ENCODE measurements at places on chromosomes 2 and 18.

DNA sequence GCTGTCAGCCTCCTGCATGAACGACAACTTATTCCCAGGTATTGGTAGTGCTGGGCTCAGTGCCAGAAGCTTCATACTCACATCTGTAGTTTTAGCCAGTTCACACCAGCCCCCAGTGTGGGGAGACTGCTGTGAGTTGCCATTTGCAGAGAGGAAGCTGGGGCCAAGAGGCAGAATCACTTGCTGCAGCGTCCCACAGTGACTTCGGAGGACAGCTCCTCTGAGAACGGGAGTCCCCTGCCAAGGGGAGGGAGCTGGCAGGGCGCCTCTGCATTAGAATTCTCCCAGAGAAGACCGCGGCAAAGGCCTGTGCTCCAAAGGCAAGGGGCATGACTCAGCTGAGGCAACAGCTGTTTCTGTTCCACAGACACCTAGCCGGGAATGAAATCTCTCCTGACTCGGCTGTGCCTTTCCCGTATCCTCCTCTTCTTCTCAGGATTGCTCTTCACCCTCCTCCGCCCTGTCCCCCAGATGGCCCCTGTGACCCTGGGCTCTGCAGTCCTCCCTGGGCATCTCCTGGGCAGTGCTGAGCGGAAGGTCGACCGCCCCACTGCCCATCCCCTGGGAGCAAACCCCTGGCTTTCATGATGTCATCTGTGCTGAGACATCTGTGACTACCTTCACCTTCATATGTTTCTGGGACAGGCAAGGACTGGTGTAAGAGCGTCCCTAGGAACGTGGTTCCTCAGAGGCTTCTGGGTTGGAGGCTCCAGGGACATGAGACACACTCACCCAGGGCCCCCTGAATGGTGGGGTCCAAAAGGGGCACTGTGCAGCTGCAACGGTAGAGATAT, 18.0 kb downstream of the MAL start:
- H3K27ac ChIP-seq: peak overlapping the region; percentile 44
- H3K4me3 ChIP-seq: no peak overlapping the region
- H3K36me3 ChIP-seq: peaks cover 53% of the 10 kb centered on the region
- no peak for DNase-seq

GRCh38 chr2:148542614-148543013, 101.9 kb upstream of the EPC2 start:
- H3K4me3 ChIP-seq: no peak overlapping the region
- H3K36me3 ChIP-seq: peaks cover 8% of the 10 kb centered on the region
- no peaks in the 10 kb centered on the region for H3K27me3 ChIP-seq

DNA sequence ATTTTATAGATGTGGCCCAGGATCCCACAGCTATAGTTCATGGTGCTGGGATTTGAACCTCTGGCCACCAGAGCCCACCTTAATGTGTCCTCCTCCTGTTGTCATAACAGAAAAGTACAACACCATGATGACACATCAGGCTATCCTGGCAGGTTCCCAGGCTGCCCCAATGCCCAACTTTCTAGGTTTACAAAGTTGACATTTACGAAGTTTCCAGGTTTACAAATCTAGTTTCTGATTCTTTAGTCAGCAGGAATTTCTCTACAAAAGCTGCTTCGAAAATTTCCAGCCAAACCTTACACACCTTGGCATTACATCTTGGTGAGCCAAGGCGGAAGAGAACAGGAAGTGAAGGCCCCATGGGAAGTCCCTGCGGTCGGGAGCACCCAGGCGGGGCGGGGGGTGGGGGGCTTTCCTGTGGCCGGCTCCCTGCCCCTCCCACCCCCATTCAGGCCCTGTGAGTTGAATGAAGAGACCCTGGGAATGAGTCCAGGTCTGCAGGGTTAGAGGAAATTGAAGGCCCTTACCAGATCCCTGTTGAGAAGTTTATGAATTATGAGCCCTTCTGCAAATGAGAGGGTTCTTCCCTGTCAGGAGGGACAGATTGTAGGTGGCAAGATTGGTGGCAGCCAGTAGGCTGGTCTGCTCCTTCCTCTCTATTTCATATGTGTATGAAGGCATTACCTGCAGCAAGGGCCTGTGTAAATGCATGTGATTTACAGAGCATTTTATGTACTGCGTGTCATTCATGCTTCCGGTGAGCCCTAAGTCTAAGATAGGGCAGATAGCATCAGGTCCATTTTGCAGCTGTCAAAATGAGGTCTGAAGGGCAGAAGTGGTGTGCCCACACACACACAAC, 11.1 kb upstream of the IL1RN start:
- peaks cover 9% of the 10 kb centered on the region for H3K27me3 ChIP-seq
- H3K4me1 ChIP-seq: peaks cover 17% of the 10 kb centered on the region
- H3K4me3 ChIP-seq: no peak overlapping the region
- no peak for DNase-seq
- no peaks in the 10 kb centered on the region for H3K36me3 ChIP-seq
- H3K27ac ChIP-seq: peak overlapping the region; percentile 72

GRCh38 chr2:128841803-128842202, 523.1 kb upstream of the HS6ST1 start:
- no peak overlapping the region for H3K27ac ChIP-seq
- no peaks in the 10 kb centered on the region for H3K4me1 ChIP-seq
- H3K4me3 ChIP-seq: no peak overlapping the region
- no peak for DNase-seq

GRCh38 chr2:191349990-191350389, 104.8 kb downstream of the MYO1B start:
- no peaks in the 10 kb centered on the region for H3K36me3 ChIP-seq
- DNase-seq: no peak
- no peak overlapping the region for H3K27ac ChIP-seq
- H3K4me1 ChIP-seq: peaks cover 2% of the 10 kb centered on the region

GRCh38 chr2:68487773-68488355, 20.5 kb downstream of the APLF start:
- peaks cover 3% of the 10 kb centered on the region for H3K4me1 ChIP-seq
- no peaks in the 10 kb centered on the region for H3K36me3 ChIP-seq
- H3K27ac ChIP-seq: no peak overlapping the region
- no peak overlapping the region for H3K4me3 ChIP-seq
- DNase-seq: no peak

DNA sequence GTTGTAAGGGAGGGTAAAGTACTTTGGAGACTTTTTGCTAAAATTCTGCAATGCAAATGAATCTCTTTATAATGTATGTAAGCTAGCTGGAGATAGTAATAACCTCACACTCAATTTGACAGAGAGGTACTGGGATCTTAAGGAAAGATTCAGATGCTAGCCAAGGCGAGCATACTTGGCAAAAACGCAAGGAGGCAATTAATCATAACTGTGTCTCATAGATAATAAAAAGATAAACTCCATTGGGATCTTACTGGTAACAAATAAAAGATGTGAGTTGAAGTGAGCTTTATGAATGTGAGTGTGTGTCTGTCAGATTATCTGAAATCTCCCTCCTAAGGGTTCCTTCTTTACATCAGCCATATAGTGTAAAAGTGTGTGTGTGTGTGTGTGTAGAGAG, 533.0 kb downstream of the TMX3 start:
- no peak for DNase-seq
- no peaks in the 10 kb centered on the region for H3K4me1 ChIP-seq
- no peaks in the 10 kb centered on the region for H3K27me3 ChIP-seq
- no peaks in the 10 kb centered on the region for H3K36me3 ChIP-seq
- H3K27ac ChIP-seq: no peak overlapping the region

GRCh38 chr2:65714866-65715265, 282.5 kb upstream of the SPRED2 start:
- H3K27me3 ChIP-seq: no peaks in the 10 kb centered on the region
- no peaks in the 10 kb centered on the region for H3K36me3 ChIP-seq
- H3K27ac ChIP-seq: no peak overlapping the region
- no peak for DNase-seq

GRCh38 chr2:48126162-48126561, 219.9 kb upstream of the FBXO11 start:
- H3K27ac ChIP-seq: no peak overlapping the region
- DNase-seq: no peak

GRCh38 chr18:24878289-24878688, 417.9 kb downstream of the HRH4 start:
- no peaks in the 10 kb centered on the region for H3K4me1 ChIP-seq
- H3K36me3 ChIP-seq: no peaks in the 10 kb centered on the region
- no peak overlapping the region for H3K27ac ChIP-seq
- DNase-seq: no peak
- H3K4me3 ChIP-seq: no peak overlapping the region

DNA sequence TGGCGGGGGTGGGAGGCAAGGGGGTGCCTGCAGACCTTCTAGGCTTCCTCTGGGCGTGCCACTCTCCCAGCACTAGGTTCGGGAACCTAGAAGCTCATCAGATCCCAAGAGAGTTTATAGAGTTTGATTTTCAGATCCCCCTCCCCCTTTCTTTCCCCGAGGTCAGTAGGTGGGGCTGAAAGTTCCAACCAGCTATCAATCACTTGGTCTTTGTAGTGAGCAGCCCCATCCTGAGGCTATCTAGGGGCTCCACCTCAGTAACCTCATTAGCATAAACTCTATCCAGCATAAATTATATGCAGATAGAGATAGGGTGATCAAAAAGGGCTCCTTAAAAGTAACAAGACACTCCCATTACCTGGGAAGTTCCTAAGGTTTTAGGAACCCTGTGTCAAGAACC, 32.8 kb downstream of the ERLEC1 start:
- no peak overlapping the region for H3K4me3 ChIP-seq
- no peak overlapping the region for H3K27ac ChIP-seq
- no peaks in the 10 kb centered on the region for H3K4me1 ChIP-seq
- no peak for DNase-seq

GRCh38 chr2:242075168-242075567, 205.6 kb downstream of the RTP5 start:
- no peak for DNase-seq
- no peaks in the 10 kb centered on the region for H3K4me1 ChIP-seq
- no peak overlapping the region for H3K4me3 ChIP-seq
- no peaks in the 10 kb centered on the region for H3K36me3 ChIP-seq

GRCh38 chr18:76476665-76477561, 18.1 kb downstream of the ZNF516 start:
- peak overlapping the region; percentile 26 for H3K4me3 ChIP-seq
- DNase-seq: no peak
- peaks cover 19% of the 10 kb centered on the region for H3K27me3 ChIP-seq
- no peaks in the 10 kb centered on the region for H3K36me3 ChIP-seq
- peaks cover 14% of the 10 kb centered on the region for H3K4me1 ChIP-seq

GRCh38 chr2:148781544-148781943, 93.5 kb upstream of the KIF5C start:
- DNase-seq: no peak
- no peaks in the 10 kb centered on the region for H3K27me3 ChIP-seq
- no peak overlapping the region for H3K27ac ChIP-seq
- peaks cover 38% of the 10 kb centered on the region for H3K36me3 ChIP-seq

GRCh38 chr18:55529581-55529980, 58.4 kb downstream of the TCF4 start:
- DNase-seq: no peak
- no peaks in the 10 kb centered on the region for H3K27me3 ChIP-seq
- no peak overlapping the region for H3K4me3 ChIP-seq
- no peak overlapping the region for H3K27ac ChIP-seq
- no peaks in the 10 kb centered on the region for H3K4me1 ChIP-seq

DNA sequence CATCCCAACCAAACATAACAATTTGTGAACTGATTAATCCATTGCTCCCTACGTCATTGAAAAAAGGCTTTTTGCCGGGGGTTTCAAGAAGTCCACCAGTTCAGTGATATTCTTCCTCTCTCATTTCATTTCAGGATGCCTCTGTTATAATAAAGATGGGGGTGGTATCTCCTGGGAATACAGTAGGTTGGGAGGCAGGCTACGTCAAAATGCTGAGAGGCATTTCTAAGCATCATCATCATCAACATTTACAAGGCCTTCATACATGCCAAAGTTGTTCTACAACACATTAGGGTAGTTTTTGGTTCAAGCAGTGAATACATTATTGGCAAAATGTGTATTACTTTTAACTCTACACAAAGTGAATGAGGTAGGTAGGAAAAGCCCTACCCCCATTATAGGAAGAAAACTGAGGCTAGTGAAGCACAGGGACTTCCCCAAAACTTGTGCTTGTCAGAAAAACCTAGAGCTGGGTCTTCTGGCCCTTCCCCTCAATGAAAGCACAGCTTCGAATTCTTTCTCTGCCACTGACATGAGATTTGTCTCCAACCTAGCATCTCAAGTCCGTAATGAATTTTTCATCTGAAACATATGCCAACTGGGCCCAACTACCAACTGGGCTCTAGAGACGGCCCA, 11.3 kb downstream of the OSR1 start:
- no peak for DNase-seq
- peaks cover 24% of the 10 kb centered on the region for H3K27me3 ChIP-seq
- H3K4me1 ChIP-seq: peaks cover 21% of the 10 kb centered on the region
- H3K27ac ChIP-seq: peak overlapping the region; percentile 99
- H3K36me3 ChIP-seq: peaks cover 2% of the 10 kb centered on the region

GRCh38 chr2:7860693-7861092, 821.2 kb upstream of the ID2 start:
- H3K27ac ChIP-seq: no peak overlapping the region
- H3K4me3 ChIP-seq: no peak overlapping the region
- no peaks in the 10 kb centered on the region for H3K27me3 ChIP-seq
- no peaks in the 10 kb centered on the region for H3K36me3 ChIP-seq

DNA sequence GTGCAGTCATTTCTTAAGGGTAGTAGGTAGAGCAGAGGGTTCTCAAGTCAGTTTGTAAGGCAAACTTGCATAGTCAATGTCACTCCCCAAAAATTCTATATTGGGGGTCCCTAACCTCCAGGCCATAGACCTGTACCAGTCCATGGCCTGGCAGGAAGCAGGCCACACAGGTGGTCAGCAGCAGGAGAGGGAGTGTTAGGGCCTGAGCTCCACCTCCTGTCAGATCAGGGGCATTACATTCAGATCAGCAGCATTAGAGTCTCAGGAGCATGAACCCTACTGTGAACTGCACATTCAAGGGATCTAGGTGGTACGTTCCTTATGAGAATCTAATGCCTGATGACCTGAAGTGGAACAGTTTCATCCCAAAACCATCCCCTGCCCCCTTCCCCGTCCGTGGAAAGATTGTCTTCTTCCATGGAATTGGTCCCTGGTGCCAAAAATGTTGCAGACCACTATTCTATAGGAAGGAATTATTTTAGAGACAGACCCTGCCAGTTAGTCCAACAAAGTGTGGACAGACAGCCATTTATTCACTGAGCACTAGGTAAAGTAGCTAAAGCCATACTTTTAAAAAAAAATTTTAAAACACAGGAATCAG, 6.7 kb downstream of the COA5 start:
- DNase-seq: peak; percentile 47
- peaks cover 43% of the 10 kb centered on the region for H3K36me3 ChIP-seq
- H3K27me3 ChIP-seq: no peaks in the 10 kb centered on the region
- no peak overlapping the region for H3K27ac ChIP-seq
- no peak overlapping the region for H3K4me3 ChIP-seq

DNA sequence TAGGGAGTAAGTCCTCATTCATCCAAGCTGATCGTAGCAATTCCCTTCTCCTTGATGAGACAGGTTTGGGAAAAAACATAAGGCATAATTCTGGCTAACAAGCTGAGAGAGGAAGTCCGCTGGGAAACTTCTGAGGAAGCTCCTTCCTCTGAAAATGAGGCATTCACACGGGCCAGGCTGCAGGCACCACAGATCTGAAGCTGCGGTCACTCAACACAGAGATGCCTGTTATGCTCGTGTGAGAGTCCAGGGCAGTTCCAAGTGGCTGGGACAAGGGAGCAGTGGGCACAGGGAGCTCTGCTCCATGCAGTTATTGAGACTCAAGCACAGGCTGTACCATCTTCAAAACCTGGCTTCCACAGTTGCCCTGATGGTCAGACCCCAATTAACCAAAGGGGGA, 200.9 kb upstream of the ID2 start:
- H3K4me1 ChIP-seq: peaks cover 91% of the 10 kb centered on the region
- peaks cover 20% of the 10 kb centered on the region for H3K36me3 ChIP-seq
- H3K27ac ChIP-seq: peak overlapping the region; percentile 71
- H3K27me3 ChIP-seq: no peaks in the 10 kb centered on the region
- no peak overlapping the region for H3K4me3 ChIP-seq

GRCh38 chr2:34849827-34850226, 1250.7 kb upstream of the FAM98A start:
- no peak for DNase-seq
- H3K27ac ChIP-seq: no peak overlapping the region
- no peak overlapping the region for H3K4me3 ChIP-seq
- H3K36me3 ChIP-seq: no peaks in the 10 kb centered on the region
- H3K27me3 ChIP-seq: no peaks in the 10 kb centered on the region
- H3K4me1 ChIP-seq: no peaks in the 10 kb centered on the region
